ENCODE measurements at places on chromosomes 3 and 15.

DNA sequence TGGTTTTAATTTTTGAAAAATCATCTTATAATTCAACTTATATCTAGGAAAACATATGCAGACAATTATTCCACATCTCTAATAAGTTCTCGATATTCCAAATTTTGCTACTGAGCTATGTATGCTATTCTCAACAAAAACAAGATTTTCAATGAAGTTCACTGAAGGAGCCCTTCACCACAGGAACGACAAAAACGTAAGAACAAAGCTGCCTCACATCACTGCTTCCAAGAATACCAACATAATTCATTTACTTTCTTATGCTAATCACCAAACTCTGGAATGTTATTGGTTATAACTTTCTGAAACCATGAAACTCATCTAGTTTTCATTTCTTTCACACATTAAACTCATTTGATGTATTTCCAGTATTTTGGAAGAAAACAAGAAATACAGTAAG is 49.7 kb downstream of the GNB4 start:
- no peak for DNase-seq

DNA sequence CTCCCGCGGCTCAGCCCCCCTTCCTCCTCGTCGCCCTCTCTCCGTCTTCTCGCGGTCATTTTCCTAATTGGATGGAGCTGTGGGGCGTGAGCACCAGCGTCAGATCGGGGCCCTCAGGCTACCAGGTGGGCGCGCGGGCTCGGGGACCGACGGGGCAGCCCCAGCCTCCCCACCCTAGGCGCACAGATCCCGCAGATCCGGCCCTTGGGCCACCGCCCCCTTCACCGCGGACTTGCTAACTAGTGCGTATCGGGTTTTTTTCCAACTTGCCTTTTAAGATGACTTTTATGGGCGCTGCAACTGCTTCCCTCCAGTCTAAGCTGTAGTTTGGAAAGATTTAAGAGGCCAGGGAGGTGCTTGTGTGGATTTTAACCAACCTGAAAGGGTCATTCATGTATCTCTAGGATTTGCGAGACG is 1.3 kb downstream of the ZNF710 start:
- no peak for DNase-seq

DNA sequence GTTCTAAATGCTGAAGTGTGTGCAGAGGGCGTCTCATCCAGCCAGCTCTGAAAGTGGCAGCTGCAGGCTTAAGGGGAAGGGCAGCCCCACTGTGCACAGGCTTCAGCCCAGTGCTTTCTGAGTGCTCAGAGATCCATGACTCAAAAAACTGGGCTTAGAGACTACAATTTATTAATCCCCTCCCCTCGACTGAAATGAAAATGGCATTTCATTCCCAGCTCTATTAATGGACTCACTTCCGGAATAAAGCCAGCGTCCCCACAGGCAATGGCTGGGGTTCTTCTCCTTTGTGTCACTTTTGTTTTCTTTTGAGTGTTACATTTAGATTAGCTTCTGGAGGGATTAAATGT is 55.5 kb upstream of the PLXNA1 start:
- no peak for DNase-seq

GRCh38 chr3:23807424-23808015 is 1.8 kb downstream of the UBE2E1 start:
- DNase-seq, result no peak

GRCh38 chr3:66490214-66490613 is 10.6 kb downstream of the LRIG1 start:
- DNase-seq, result no peak

- no peak for DNase-seq
Observed at GRCh38 chr15:100703032-100703578, 100.7 kb downstream of the ASB7 start.

- no peak for DNase-seq
Observed at GRCh38 chr3:52373676-52374075, 57.6 kb downstream of the DNAH1 start.

- no peak for DNase-seq
Observed at GRCh38 chr15:101561584-101561906, 72.0 kb upstream of the PCSK6 start.

- no peak for DNase-seq
Observed at GRCh38 chr15:64092864-64093626, 593 bp downstream of the CIAO2A start.

DNA sequence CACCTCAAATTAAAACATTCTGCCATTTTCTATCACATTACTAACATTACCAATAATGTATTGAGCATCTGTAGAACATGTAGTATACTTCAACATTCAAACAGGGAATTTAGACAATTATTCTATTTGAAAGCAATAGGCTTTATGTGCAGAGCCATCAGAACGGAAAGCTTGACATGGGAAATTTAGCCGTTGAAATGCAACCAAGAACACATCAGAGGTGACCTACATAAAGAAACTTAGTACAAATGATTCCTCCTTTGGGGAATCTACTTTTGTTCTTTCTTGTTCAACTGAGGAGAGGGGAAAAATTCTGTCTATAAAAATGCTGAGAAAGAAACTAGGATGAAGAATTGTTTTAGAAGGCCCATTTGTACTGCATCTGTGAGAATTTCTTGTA is 38.6 kb upstream of the RBMS3 start:
- no peak for DNase-seq

DNA sequence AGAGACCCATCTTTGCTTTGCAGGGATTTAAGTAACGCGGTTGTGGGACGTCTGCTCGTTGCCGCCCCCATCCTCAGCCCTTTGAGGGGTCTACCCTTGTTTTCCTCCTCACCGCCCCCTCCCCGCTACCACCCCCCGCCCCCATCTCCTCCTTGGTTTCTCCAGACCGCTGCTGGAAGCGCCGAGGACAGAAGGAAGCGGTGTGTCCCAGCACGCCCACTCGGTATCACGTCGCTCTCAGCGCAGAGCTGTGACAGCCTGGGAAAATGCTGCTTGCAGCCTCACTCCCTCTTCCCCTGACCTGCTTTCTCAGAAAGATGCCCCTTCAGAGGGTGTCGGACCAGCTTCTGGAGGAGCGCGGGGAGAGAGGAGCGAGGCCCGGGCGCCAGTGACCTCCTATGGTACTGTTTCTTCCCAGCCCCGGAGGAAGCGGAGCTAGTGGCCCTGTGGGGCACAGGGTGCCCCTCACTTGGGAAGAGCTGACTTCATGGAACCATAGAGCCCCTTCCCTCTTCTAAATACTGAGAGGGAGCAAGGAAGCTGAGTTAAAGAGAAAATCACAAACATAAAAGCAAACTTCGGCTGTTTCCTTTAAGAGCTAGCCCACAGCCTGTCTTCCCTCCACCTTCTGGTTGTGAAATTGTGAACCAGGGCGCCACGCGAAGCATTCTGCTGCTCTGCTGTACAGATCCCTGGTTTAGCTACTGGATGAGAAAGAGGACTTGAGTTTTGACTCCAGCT is 698 bp downstream of the IL1RAP start:
- no peak for DNase-seq

DNA sequence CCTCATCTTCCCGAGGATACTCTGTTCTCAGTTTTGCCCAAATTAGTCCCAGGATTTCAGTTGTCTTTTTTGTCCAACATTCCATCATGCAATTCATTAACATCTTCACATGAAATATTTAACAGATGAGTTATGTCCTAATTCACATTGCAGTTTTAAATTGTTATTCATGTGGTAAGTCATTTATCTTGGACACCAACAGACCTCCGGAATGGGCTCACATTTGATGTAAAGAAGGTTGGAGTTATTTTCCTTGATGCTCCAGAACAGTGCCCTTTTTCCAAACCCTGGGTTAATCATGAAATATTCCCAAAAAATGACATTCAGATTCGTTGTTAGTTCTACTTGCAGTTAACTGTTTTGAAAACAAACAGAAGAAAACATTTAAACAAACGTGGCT is 32.8 kb upstream of the LRTM1 start:
- DNase-seq, result no peak

GRCh38 chr15:38665586-38666305 is 101.1 kb upstream of the RASGRP1 start:
- no peak for DNase-seq

DNA sequence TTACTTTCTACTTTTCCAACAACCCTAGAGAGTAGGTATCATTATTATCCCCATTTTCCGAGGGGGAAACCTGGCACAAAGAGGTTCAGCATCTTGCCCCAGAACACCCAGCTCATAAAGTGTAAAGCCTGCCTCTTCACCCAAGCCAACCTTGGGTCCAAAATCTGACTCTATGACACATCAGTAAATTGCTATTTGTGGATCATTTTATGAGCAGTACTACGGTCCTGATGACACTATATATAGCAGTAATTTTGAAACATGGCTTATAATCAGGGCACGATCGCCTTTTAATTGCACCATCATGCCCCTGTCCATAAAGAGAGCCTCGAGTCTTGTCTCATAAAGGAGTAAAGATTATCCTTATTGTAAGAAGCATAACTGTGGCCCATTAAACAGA is 9.7 kb downstream of the MAGI1 start:
- DNase-seq, result no peak

- no peak for DNase-seq
Observed at GRCh38 chr3:124699051-124699450, 31.2 kb upstream of the UMPS start.

- DNase-seq, result no peak
Observed at GRCh38 chr3:16510620-16511319, 2.7 kb downstream of the RFTN1 start.

DNA sequence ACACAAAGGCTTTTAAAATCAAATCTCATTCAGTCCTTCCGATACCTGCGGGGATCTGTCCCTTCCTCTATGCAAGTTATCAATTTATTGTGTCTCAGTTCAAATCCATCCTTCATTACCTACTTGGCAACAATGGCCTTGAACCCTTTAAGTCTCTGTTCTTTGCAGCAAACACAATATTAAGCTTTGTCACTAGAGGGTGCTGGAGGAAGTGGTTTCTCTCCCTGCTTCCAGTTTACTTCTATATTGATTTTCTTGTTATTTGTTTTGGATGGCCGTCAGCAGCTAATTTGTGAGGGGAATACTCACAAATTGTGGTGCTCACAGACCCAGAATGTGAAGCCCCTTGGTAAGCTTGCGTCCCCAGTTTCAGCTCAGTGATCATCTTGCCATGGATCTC is 278.3 kb downstream of the FGF12 start:
- DNase-seq, result no peak

DNA sequence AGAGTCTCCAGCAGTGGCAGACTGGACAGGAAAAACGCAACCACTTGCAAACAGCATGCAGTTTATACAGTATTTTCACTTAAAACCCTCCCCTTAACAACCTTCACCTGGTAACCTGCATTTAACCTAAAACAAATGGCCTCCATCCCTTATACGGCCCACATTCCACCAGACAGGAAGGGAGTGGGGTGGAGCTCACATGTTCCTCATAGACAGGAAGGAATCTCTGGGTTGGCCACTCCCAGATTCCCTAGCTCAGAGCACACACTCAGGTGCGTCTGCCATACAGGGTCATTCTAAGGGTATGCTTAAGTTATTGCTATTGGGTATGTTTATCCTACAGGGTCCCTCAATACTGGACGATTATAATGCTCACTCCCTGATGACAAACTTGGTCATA is 16.8 kb upstream of the ABHD2 start:
- DNase-seq, result no peak

GRCh38 chr3:50563867-50564266 is 3.7 kb downstream of the C3orf18 start:
- DNase-seq, result no peak

DNA sequence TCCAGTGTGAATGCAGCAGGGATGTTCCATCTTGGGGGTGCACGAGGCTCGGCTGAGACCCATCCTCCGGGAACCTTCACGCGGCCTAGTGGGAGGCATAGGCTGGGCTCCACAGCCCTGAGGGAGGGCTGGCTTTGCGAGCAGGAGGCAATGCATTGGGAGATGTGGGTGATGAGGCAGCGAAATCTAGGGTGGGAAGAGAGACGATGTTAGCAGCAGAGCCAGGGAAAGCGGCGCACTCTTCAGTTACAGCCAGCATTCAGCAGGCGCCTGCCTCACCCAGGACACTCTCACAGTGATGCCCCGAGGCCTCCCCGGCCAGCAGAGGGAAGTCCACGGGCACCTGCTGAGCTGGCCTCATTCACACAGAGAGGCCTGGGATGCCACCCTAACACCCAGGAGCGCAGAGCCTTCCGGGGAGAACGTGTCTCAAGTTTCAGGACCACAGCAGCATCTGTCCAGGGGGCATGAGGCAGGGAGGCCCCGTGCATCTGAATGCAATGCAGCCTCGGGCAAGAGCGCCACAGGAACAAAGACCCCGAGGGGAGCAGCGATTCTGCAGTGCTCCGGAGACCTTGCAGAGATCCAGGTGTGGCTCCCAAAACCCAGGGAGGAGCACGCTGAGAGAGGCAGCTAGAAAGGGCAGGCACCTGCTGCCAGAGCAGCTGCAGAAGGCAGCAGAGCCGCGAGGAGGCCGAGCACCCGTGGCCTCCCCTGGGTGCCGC is 102.4 kb downstream of the NUP210 start:
- no peak for DNase-seq

DNA sequence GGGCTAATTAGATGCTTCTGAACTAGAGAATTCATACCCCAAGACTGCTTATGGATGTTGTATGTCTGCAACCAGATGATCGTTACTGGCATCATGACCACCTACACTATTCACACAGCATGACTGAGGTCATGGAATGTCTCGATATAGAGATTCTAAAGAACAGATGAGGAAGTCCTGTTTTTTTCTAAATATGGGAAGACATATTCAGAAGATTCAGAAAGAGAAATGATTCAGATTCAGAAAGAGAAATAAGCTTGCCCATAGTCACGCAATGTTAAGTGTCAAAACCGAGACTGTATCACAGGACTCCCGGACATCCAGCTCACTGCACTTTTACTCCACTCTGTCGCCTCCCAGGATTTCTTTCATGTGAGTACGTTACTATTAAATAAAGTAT is 136.2 kb downstream of the TPRG1 start:
- DNase-seq, result no peak

DNA sequence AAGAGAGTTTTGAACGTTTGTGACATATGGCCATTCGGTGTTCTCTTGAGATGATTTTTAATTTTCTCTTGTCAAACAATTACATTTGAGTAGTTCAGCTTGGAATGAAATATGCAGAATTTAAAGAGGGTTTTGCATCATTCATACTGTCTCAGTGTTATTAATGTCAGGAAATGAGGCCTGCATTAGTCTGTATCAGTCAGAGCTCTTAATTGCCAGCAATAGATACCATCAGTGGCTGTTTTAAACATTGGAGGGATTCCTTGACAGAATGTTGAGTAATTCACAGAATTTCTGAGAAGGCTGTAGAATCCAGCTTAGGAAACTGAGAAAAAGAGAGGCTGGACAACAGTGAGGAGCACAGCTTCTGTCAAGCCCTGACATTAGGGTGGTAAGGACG is 722.0 kb downstream of the NR2F2 start:
- no peak for DNase-seq

DNA sequence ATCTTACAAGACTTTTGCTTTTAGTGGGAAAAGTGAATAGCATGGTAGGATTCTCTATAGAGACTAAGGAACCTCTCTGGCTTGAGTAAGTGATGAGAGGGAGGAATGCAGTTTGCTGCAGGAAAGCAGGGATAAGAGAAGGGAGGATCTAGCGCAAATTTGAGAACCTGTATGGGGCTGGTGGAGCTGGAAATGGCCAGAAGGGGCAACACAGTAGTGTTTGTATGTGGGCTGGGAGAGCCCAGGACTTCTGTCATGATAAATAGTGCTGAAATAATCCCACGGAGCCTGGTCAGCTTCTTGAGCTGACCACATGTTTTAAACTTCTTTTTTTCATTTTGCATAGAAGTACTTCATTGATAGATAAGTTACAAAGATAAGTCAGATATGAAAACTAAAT is 11.2 kb upstream of the SHC4 start:
- DNase-seq, result no peak

GRCh38 chr3:115800489-115801075 is 177.3 kb downstream of the GAP43 start:
- DNase-seq, result no peak

- DNase-seq, result no peak
Observed at GRCh38 chr3:40873476-40873875, 325.8 kb upstream of the CTNNB1 start.

GRCh38 chr3:143070977-143071551 is 48.5 kb upstream of the CHST2 start:
- DNase-seq, result no peak
